ENCODE measurements at places on chromosomes 6 and 20.

DNA sequence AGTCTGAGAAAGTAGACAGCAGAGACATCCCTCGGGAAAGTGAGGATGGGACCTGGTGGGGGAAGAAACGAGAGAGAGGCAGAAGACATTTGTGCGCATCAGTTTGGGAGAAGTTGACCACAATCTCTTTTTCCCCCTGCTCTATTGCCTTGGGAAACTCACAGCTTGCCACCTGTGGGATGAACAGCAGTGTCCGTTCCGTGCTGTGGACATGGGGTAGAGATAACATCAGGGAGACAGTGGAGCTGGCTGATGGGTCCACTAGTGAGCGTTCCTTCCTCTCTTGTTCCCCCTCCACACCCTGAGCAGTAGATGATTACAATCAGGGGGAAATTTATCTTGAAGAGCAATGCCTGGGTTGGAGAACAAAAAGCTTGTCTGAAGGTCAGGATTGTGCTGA, 21.8 kb upstream of the RNF182 start:
- no peak for DNase-seq

GRCh38 chr6:151916680-151917164, 109.2 kb downstream of the ESR1 start:
- DNase-seq: no peak

- DNase-seq: no peak
These were observed 11.5 kb downstream of the ATP9A start for GRCh38 chr20:51756653-51757052.

DNA sequence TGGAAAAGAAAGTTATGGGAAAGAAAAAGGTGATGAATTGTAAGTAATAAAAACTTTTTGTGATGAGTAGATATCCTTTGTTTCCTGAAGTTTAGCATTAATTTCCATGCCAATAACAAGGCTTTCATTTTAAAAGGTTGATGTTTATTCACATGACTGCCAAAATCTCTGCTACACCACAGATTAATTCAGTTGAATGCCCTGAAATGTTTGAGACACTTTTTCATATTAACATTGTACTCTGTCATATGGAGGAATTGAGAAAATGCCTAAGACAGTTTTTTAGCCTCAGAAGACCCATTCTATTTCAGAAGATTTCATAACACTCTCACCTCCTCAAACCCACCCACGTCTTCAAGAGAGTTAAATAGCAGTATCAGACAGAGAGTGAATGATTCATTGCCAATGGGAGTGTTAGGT, 115.5 kb downstream of the ADGRG6 start:
- DNase-seq: no peak

GRCh38 chr6:12962529-12962928, 246.0 kb downstream of the PHACTR1 start:
- no peak for DNase-seq

- no peak for DNase-seq
These were observed 61.4 kb downstream of the NOL4L start for GRCh38 chr20:32523613-32524213.

GRCh38 chr6:68476611-68477010, 158.5 kb upstream of the ADGRB3 start:
- DNase-seq: no peak

- DNase-seq: no peak
These were observed 885 bp downstream of the MTCL3 start for GRCh38 chr6:127518191-127518709.

GRCh38 chr6:144295981-144296767, 11.0 kb downstream of the UTRN start:
- DNase-seq: no peak

DNA sequence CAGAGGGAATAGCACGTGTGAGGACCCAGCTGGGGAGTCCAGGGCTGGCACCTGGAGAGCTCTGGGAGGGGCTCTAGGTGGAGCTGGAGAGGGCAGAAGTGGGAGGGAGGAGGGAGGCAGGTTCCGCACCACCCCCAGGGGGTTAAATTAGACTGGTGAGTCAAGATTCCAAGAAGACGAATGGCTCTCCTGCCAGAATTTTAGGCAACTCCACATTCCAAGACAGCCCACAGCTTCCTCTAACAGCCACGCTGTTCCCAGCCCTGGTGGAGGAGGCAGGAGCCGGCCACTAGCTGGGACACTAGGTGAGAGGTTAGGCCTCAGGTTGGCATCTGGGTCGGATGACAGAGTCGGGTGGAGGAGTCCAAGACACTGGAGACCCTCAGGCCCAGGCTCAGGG, 60.2 kb downstream of the TFAP2C start:
- DNase-seq: no peak

GRCh38 chr6:3835785-3836184, 13.4 kb upstream of the FAM50B start:
- no peak for DNase-seq

- no peak for DNase-seq
These were observed 10.7 kb downstream of the TUBB start for GRCh38 chr6:30730601-30731435.

GRCh38 chr6:68502946-68503345, 132.1 kb upstream of the ADGRB3 start:
- no peak for DNase-seq

GRCh38 chr6:144063744-144064401, 31.5 kb downstream of the SF3B5 start:
- no peak for DNase-seq

- DNase-seq: no peak
These were observed 422.5 kb upstream of the RGS17 start for GRCh38 chr6:153553627-153554026.

DNA sequence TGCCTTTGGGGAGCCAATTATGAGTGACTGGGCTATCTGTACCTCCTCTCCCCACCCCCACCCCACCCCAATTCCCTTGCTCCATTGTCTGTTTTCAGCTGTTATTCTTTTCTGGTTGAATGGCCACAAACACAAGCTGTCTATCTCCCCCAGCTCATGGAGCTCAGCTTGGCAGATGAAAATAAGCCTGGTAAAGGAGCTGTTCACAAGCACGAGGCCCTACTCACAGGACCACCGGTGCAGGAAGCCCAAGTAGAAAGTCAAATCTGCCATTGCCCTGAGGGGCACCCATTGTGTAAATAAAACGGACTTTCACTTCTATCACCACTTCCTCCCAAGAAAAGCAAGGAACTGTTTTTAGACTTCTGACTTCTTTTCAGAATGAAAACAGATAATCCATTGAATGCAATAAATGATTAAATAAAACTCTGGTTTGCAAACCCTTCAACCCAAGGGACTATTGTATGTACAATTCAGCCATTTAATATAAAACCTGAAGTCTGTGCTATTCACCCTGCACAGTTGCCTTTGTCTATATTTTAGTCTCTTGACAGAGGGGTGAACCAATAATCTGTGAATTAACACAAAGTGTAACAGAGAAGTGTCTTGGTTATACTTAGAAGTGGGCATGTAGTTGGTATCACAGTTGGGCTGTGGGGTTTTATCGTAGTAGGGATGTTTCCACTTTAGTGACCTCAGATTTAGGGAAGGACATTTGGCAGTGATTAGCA, 27.7 kb downstream of the RIPOR2 start:
- no peak for DNase-seq

Data from kidney epithelial cell (primary cell).